ENCODE measurements at places on chromosomes 13 and 19. TPM values are rescaled to one million over a fixed set of nuclear protein-coding genes. Genes with fewer than 3 reads are reported as not detected.

GRCh38 chr13:23644126-23644419 lies 73.9 kb downstream of the TNFRSF19 start:
- DNase-seq: no peak

ITGBL1 gene
- total RNA-seq: 45.1 TPM

DNA sequence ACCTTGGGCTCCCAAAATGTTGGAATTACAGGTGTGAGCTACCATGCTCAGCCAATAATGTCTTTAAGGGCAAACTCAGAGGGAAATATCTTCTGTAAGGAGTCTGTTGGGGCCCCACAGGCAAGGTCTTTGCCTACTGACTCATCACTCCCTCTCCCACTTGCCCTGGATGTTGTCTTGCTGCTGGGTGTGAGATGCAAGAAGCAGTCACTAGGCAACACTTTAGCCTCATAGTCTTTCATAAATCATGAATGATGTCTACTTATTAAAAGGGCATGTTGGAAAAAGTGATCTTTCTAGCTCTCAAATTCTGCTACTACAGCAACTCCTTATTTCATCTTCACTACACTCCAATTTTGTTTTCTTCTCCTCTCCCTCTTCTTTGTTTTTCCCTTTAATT lies 34.6 kb upstream of the SLC10A2 start:
- DNase-seq: no peak

AP1M2 gene
- total RNA-seq: not detected

ZNF230 gene
- 4.6 TPM for total RNA-seq

CBLC gene
- total RNA-seq: under 0.01 TPM

ADGRE3 gene
- total RNA-seq: not detected

- DNase-seq: no peak
These were observed 6.3 kb upstream of the ZNF175 start for GRCh38 chr19:51564791-51565190.

- no peak for DNase-seq
These were observed 27.2 kb downstream of the CNMD start for GRCh38 chr13:52712385-52712784.

GRCh38 chr13:79612604-79613003 lies 131.6 kb downstream of the NDFIP2 start:
- no peak for DNase-seq

DNA sequence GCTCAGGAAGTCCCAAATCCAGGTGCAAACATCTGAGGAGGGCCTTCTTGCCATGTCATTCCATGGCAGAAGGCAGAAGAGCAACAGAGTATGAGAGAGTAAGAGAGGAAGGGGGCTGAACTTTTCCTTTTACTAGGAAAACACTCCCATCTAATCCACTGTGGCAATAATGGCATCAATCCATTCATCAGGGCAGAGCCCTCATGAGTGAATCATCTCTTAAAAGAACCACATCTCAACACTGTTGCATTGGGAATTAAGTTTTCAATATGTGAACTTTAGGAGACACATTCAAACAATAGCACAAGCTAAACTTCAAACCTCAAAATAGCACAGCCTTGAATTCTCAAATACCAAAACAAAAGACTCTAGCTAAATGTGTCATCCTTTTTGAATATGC lies 264.5 kb downstream of the KCTD12 start:
- peak; percentile 14 for DNase-seq

DNA sequence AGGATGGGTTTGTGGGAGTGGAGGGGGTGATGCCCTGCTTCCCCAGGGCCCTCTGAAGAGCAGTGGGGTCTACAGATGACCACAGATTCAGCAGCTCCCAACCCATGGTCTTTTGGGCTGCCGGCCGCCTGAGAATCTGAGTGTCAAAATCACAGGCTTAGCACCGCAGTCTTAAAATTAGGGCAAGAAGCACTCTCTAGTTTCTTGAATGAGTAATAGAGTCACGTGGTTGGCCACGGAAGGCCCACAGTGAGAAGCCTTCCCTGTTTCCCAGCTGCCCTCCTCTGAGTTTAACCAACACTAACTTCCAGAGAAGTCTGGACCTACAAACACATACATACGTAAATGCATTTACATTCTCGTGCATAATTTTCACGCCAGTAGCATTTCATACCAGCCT lies 5.2 kb downstream of the PRMT1 start:
- DNase-seq: no peak

DNA sequence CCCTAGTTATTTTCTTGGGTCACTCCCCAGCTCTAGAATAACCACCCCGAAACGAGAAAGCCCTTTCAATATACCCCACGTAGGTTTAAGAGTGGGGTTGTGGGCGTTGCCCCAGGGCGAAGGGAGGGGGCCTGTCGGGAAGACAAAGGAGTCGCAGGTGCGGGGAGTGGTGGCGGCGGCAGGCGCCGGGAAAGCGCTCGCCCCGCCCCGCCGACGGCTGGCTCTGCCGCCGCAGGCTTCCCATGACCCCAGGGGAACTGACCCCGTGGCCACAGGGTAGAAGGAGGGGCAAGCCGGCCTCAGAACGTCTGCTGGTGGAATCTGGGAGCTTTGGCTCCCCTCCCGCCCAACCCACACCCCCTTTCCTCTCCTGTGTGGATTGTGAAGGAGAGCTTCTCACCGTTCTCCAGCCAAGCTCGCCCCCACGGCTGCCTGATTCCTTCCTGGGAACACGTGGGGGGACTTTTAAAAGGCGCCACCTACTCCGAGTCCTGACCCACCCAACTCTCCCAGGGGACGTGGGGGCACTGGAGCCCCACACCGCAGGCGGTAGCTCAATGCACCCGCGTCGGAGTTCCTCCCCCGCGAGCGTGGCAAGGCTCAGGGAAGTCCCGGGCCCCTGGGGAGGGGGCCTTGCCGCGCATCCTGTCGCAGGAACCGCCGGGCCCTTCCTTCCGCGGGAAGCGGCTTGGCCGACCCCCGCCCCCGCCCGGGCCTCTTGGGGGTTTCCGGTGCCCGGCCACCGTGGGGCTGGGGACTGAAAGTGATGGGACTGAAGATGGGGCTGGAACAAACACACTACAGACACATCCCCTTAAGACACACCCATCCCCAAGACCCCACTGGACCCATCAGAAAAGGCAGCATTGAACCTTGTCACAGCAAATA lies 5.5 kb downstream of the IER2 start:
- DNase-seq: peak; percentile 79

DNA sequence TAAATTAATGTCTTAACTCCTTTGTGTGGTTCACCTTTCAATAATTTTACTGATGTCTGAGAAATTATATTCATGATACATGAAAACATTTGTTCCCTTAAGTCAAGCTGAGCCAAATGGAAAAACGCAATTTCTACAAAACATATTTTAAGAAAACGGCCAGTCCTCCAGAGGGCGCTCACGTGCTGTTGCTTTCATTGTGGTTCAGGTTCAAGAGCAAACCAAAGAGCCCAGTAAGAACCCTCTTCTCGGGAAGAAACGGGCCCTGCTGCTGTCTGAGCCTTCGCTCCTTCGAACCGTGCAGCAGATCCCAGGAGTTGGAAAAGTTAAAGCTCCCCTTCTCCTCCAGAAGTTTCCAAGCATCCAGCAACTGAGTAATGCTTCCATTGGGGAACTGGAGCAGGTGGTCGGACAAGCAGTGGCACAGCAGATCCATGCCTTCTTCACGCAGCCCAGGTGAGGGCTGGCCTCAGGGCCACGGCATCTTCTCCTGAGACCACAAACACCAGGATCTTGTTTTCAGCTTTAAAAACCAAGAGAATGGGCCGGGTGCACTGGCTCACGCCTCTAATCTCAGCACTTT lies 4.3 kb downstream of the FAAP24 start:
- DNase-seq: peak; percentile 74

DNAAF3 gene
- 0.17 TPM for total RNA-seq

DNA sequence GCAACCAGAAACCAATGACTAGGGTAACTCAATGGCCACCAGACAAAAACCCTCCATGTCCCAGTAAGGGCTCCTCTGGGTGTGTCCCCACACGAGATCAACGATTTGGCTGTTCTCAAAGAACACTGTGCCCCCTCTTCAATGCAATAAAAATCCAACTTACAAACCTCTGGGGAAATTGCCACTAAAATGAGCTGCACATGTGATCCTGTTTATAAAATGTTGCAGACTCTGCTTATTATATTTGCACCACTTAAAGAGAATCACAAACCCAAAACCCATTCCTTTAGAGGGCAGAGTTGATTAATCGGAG lies 80.5 kb downstream of the STK24 start:
- DNase-seq: no peak

TTC9B gene
- total RNA-seq: not detected

- no peak for DNase-seq
These were observed 19.1 kb downstream of the SMARCA4 start for GRCh38 chr19:10979951-10980381.

GRCh38 chr19:45641274-45642105 lies 2.3 kb upstream of the EML2 start:
- DNase-seq: peak; percentile 70

DNA sequence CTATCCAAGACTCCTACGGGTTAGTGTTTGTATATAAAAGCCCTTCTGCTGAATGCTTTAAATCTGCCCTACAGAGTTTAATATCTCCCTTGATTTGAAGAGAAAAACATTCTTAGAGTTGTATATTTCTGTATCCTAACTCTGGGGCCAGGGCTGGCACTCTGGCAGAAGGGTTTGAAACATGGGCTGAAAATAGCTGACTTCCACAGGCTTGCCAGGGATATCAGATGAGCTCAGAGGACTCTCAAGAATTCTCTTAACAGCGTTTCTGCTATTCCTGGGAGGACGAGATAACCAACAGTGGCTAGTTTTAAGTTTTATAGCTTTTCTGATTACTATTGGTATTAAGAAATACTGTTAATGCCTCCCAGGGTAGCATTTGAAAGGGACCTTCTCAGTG lies 127.5 kb downstream of the LIG4 start:
- no peak for DNase-seq

GRCh38 chr13:28031896-28032288 lies 43.4 kb upstream of the URAD start:
- DNase-seq: no peak

- peak; percentile 86 for DNase-seq
These were observed 441.7 kb downstream of the IRS2 start for GRCh38 chr13:109344552-109345157.

- peak; percentile 32 for DNase-seq
These were observed 21.1 kb downstream of the ZNF274 start for GRCh38 chr19:58203814-58204475.

LCP1 gene
- total RNA-seq: 0.51 TPM

GRCh38 chr19:33344573-33344925 lies 29.0 kb upstream of the CEBPG start:
- DNase-seq: no peak

DNA sequence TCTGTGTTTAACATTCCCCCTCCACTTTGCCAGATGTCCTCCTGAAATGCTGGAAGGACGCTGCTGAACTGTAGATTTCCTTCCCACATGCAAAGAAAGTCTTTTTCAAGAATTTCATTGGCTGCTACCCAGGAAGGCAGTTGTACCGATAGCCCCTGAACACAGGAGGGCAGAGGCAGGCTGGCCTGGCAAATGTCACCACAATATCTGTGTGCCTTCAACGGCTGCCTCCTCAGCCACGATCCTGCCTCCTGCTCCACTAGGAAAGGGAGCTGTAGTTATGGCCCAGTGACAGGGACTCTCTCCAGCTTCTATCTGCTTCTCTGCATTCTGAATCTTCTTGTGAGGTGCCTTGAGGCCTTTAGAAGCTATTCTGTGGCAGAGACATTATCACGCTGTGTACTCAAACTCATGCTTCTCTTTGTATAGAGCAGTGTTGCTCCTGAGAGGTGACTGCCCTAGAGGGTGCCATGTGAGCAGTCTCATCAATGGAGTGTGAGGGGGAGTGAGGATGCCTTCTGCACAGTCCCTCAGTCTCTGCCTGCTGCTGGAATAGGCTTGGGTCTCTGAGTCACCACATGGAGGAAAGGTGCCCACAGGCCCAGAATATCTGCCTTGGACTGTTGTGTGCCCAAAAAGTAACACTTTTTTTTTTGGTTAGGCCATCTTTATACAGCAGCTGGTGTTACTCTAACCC lies 279.8 kb downstream of the DNAJC15 start:
- peak; percentile 80 for DNase-seq

DNA sequence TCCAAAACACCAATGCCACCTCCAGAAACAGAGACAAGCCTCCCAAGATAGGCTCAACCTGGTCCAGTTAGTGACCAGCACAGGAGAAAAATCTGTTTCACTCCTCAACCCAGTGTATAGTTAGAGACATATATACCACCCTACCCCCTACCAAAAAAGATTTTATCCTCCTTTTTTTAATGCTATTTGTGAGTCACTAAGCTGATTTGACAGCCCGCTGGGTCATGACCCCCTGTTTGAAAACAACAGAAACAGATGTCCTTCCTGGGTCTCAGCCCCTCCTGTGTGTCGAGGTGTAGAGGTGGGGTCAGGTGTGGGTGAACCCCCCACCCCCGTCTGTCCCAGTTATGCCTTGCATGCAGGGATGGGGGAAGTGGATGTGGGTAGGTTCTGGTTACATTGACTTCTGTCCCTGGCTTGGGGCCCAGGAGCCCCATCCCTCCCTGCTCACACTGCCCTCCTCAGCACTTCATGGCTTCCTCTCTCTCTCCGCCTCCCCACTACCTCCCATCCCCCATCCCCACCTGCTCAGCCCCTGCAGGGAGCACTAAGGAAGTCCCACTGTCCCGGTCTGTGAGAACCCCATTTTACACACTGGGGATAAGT lies 14.0 kb upstream of the TOMM40 start:
- DNase-seq: no peak

GRCh38 chr19:47402504-47402903 lies 16.8 kb downstream of the MEIS3 start:
- DNase-seq: no peak

- DNase-seq: peak; percentile 44
These were observed 20.2 kb upstream of the PNMA8B start for GRCh38 chr19:46515879-46516350.

DNA sequence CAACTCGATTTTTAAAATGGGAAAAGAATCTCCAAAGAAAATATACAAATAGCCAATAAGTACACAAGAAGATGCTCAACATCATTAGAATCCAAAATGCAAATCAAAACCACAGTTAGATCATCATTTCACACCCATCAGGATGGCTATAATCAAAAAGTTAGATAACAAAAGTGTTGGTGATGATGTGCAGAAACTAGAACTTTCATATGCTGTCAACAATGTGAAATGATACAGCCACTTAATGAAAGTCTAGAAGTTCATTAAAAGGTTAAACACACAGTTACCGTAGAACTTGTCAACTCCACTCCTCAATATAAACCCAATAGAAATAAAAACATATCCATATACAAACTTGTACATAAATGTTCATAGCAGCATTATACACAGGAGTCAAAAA lies 11.8 kb downstream of the ZC3H13 start:
- no peak for DNase-seq

DNA sequence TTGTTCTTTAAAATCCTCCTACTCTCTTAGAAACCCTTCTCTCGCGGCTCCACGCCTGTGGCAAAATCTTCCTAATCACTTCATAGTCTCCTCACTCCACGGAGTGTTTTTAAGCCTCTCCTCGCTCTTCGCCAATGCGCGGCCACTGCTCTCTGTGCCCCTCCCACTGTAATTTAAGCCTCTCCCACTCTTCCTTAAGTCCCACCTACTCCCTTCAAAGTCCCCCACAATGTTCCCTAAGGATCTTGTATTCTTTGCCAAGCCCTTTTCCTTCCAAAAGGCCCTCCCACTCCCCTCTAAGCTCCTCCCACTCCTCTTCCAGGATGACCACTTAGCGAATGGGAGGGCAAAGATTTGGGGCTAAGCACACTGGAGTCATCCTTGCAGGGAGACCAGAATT lies 1.3 kb downstream of the FIZ1 start:
- no peak for DNase-seq

Data from fibroblast of lung (primary cell).